Activated CD8-positive, alpha-beta T cell treated with anti-CD3 and anti-CD28 coated beads, Interleukin-2, amount 10 ng/mL, durations not matched to agents 7 days and 5 days (primary cell): ENCODE measurements at places on chromosomes 5 and 9. TPM values are rescaled to one million over a fixed set of nuclear protein-coding genes. Genes with fewer than 3 reads are reported as not detected.

Gene SH3RF2
- not detected for total RNA-seq

Gene CBY3
- 0.55 TPM for total RNA-seq

Gene AK1
- 30.4 TPM for total RNA-seq

Gene OTULINL
- total RNA-seq = 68.3 TPM

Gene ALDH1A1
- total RNA-seq = not detected
